ENCODE measurements at places on chromosomes 2 and 18.

DNA sequence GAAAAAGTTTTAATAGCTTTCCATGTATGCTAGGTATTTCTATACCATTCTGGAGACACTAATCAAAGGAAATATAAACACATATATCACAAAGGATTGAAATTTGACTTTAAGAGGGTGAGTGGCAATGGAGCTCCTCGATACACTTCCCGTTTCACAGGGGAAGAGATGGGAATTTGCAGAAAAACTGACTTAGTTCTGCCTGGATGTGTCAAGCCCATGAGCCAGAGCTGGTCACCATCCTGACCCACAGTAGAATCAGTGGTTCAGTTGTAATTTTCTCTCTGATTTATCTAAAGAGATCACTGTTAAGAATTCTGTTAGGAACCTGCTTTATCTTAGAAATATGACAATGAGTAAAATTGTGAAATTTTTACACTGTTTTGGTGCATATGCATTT, 34.2 kb downstream of the PLCL1 start:
- DNase-seq: no peak

- no peak for DNase-seq
Measured at GRCh38 chr2:65656160-65656718, 223.8 kb upstream of the SPRED2 start.

- no peak for DNase-seq
Measured at GRCh38 chr2:193583638-193584400, 1389.1 kb upstream of the TMEFF2 start.

- no peak for DNase-seq
Measured at GRCh38 chr2:152303951-152304350, 31.0 kb upstream of the FMNL2 start.

DNA sequence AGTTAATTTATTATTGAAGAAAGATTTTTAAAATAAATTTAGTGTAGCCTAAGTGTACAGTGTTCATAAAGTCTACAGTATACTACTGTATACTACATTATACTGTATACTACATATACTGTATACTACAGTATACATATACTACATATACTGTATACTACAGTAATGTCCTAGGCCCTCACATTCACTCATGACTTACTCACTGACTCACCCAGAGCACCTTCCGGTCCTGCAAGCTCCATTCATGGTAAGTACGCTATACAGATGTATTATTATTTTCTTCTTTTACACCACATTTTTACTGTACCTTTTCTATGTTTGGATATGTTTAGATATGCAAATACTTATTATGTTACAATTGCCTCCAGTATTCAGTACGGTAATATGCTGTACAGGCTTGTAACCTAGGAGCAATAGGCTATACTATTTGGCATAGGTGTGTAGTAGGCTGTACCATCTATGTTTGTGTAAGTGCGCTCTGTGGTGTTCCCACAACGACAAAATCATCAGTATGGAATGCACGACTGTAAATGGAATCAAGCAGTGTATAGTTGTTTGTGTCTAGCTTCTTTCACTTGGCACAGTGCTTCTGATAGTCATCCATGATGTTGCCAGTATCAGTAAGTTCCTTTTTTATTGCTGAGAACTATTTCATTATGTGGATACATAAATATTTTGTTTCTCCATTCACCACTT, 245.7 kb downstream of the MTX2 start:
- no peak for DNase-seq

GRCh38 chr2:177633111-177633510, 240.5 kb downstream of the AGPS start:
- no peak for DNase-seq

- no peak for DNase-seq
Measured at GRCh38 chr2:72846171-72847095, 20.6 kb upstream of the EXOC6B start.

GRCh38 chr18:59265246-59265973, 7.8 kb downstream of the RAX start:
- DNase-seq: no peak

GRCh38 chr2:133456156-133456555, 112.1 kb downstream of the NCKAP5 start:
- no peak for DNase-seq

DNA sequence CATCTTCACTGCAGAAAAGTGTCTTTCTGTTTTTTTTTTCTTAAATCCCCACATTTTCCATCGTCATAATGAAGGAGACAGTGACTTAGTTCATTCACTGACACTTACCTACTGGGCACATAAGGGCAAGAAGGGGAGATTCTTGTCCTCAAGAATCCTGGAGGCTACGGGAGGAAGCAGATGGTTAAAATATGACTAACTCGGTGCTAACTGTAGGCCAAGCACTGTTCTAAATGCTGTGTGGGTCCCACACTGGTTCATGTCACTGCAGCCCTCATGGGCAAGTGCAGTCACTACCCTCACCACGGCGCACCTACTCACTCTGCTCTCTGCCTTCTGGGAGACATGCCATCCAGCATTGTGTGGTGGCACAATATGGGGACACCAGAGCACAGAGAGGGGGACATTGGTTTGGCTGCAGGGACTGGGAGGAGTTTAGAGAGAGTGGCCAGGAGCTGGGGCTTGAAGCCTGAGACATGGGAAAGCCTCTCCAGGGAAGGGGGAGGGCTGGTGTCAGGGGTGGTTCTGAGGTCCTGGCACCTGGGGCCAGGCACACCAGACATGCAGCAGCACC, 305.2 kb downstream of the MYCN start:
- DNase-seq: no peak

- no peak for DNase-seq
Measured at GRCh38 chr2:240930631-240931318, 24.6 kb downstream of the CROCC2 start.

GRCh38 chr18:62625019-62625418, 90.3 kb upstream of the PHLPP1 start:
- DNase-seq: no peak

DNA sequence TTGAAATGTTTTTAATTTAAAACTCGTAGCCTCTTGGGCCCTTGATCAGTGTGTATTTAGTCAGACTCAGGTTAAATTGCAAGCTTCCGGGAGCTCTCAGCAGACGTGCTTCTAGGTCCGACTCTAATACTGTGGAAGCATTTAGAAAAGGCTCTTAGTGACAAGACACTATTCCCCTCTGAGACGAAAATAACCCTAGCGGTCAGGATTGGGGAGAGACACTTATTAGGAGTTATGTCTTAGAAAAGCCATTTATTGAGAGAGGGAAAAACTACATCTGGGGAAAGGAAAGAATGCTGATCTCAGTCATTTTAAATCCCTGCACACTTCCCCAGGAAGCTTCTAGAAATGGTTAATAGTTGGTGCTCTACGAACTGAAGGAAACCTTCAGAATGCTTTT, 110.5 kb upstream of the NCK2 start:
- no peak for DNase-seq

- no peak for DNase-seq
Measured at GRCh38 chr2:212030709-212031108, 507.9 kb downstream of the ERBB4 start.

DNA sequence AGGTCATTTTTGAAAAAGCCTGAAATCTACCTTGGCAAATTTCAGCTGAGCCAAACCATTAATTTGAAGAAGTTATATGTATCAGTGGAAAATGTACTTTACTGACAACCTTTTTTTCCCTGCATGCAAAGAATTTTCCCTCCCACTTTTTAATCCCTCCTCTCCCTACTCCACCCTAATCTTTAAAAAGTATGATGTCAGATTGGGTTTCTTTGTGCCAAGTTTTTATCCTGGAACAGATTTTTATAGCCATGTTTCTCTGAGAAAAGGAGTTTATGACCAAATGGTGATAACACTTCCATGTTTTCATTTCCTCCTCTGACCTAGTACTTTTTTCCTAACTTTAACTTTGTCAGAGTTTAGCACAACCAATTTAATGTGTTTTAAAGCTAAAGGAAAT, 250.3 kb upstream of the FOSL2 start:
- DNase-seq: no peak

DNA sequence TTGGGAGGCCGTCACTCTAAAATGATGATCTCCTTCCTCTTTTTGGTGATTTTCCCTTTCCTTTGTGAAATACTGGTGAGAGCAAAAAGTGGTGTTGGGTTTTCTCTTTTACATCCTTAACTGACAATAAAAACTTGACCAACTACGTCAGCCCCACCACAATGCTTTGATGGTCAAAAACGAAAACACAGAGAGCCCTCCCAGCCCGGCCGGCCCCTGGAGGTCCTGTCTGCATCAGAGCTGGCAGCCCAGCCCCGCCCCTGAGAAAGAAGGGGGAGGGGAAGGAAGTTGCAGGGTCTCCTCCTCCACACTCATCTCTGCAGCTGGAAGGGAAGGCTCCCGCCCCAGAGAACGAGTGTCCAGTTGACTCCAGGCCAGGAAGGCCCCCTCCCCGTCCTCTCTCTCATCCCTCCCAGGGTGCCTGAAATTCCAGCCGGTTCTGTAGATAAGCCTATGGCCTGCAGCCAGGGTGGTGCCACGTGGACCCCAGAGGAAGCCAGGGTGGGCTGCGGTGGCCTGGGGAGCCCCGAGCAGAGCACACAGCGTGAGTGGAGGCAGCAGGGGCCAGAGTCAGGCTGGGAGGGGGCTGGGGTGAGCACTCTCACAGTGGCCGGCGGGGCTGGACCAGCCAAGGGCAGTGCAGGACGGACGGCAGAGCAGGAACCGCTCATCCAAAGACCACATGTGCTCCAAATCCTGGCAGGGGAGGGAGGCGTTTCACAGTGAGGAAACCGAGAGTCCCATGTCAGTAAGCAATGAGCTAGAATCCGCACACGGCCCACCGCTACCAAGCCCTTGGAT, 19.8 kb downstream of the BIN1 start:
- peak; percentile 52 for DNase-seq

- peak; percentile 50 for DNase-seq
Measured at GRCh38 chr2:127084611-127085316, 22.2 kb downstream of the BIN1 start.

GRCh38 chr2:164621764-164622105, 453 bp upstream of the GRB14 start:
- no peak for DNase-seq

- DNase-seq: peak; percentile 51
Measured at GRCh38 chr2:41896186-41896846, 151.5 kb upstream of the PKDCC start.

Data from CD4-positive, alpha-beta T cell treated with Interleukin-1 beta for 1 hour (primary cell).